ENCODE measurements at places on chromosomes 13 and 19.

DNA sequence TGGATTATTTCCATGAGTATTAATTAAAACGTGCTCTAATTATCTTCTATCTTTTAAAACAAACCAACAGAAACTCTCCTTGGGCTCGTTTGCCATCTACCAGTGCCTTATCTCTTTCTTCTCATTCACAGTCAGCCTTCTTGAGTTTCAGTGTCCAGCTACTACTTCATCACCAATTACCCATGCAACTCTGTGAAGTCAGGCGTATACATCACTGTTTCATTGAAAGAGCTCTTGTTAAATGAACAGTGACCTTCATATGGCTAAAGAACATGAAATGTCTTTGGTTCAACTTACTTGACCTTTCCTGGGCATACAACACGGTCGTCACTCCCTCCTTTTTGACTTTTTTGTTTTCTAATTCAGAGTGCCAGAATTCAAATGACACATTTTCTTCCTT lies 5.2 kb upstream of the IFT88 start:
- no peak for DNase-seq

DNA sequence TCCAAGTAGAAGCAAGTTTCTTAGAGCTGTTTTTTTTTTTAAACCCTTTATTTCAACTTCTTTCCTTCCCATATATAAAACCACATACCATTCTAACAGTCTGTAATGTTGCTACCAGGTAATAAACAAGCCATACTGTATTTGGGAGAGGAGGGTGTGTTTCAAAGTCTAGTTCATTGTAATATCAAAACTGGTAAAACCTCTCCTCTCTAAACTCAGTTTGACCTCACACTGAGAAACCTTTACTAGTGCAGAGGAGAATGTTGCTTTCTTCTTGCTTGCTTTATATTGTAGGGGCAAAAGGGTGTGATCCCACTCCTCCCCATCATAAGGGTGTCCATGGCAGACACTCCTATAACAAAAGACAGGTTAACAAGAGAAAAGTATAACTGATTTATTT lies 155.1 kb downstream of the GGACT start:
- DNase-seq = no peak

DNA sequence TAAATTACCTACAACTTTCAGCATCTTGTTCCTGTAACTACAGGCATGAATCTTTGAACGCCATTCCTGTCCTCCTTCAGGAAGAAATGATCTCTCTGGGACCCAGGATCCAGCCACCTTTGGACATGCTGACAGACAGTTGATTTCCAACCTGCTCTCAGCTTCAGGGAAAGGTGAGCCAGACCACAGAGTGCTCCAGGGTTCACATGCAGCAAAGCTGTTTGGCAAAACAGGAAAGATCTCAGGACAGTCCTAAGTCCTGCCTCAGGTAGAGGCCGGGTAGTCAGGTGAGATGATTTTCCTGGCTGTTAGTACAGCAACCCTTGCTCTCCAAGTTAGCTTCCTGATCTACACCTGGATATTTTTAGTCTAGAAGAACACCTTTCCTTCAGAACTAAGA lies 9.1 kb downstream of the SLC15A1 start:
- no peak for DNase-seq

DNA sequence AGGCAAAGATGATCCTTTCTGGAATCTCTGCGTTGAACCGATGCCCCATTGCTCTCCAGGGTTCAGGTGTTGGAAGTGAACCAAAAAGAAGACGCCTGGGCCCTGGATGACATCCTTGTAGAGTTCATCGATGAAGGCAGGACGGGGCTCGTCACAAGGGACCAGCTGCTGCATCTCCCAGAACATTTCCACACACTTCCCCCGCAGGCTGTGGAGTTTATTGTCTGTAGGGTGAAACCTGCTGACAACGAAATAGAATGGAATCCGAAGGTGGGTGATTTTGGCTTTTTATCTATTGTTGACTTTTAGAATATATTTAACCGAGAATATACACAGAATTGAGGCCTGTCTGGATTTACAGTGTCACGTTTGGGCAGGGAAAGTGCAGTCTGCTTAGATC lies 58.4 kb downstream of the SLC7A9 start:
- no peak for DNase-seq

GRCh38 chr13:70668293-70668692 lies 560.0 kb upstream of the KLHL1 start:
- peak; percentile 9 for DNase-seq

GRCh38 chr19:51820011-51820410 lies 25.1 kb downstream of the FPR3 start:
- no peak for DNase-seq

- DNase-seq = no peak
These were observed 27.4 kb upstream of the SIAH3 start for GRCh38 chr13:45878966-45879365.

- DNase-seq = no peak
These were observed 14.0 kb downstream of the DPP9 start for GRCh38 chr19:4709440-4710280.

- no peak for DNase-seq
These were observed 2.3 kb downstream of the MCF2L start for GRCh38 chr13:112971288-112971643.

DNA sequence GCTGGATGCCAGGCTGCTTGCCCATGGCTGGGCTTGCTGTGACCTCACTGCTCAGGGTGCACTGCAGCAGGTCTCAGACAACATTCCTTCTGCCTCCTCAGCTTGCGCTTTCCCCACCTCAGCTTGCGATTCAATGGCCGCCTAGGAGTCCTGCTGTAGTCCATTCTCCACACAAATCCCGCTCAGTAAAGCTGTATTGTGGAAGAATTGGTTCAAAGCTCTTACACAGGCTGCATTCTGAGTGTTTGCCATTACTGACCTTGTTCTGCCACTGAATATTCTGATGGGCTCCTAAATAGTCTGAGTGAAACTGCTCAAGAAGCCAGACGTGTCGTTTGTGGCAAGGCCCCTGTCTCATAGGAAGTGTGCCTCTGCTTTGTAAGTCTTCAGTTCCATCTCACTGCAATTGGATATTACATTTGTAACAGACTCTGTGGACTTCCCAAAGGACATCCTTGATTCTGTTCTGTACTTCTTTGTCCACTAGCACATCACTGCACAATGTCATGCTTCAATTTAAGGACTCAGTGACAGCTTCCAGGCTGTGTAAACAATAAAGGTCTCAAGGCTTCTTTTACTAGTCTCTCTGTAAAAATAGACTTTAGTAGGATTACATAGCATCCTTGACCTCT lies 49.8 kb downstream of the KATNAL1 start:
- DNase-seq = no peak

DNA sequence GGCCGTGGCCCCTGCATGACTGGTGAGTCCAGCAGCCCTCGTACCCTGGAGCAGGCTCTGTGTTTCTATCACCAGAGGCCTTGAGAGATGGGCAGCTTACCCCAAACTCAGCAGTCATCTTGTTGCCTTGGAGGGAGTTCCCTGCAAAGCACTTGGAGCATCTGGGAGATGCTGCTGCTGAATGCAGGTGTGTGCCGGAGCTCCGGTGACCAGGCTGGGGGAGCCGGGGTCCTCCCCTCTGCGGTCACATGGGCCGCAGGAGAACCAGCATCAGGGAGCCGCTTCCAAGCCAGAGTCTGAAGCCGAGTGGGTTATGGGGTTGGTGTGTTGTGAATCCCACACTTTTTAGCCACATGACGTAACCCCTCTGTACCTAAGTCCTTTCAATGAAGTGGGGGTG lies 82.8 kb downstream of the TEX29 start:
- no peak for DNase-seq

DNA sequence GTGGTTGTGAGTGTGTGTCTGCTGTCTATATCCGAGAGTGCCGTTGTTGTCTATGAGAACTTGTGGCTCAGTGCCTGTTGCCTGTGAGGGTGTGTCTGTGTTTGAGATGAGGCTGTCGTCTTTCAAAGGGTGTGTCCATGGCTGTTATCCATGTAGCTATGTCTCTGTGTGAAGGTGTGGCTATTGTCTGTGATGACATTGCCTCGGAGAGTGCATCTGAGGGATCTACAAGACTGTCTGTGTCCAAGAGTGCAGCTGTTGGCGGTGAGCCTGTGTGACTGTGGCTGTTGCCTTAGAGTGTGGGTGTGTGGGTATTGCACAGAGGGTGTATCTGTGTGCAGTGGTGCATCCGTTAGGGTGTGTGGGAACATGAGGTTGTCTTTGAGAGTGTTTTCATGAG lies 4.9 kb downstream of the NUMBL start:
- DNase-seq = no peak

All from ELR (cell line).